ENCODE measurements at places on chromosomes 7 and 10. TPM values are rescaled to one million over a fixed set of nuclear protein-coding genes. Genes with fewer than 3 reads are reported as not detected.

CREB5 gene
- 3.7 TPM for total RNA-seq

FGFBP3 gene
- total RNA-seq: 0.20 TPM

GDF2 gene
- not detected for total RNA-seq

TMEM229A gene
- not detected for total RNA-seq

CFAP46 gene
- total RNA-seq: 1.8 TPM

TAS2R38 gene
- not detected for total RNA-seq

INA gene
- total RNA-seq: 1.5 TPM

WNT8B gene
- total RNA-seq: not detected

SFRP4 gene
- not detected for total RNA-seq

CELF2 gene
- total RNA-seq: 11.1 TPM

CRYGN gene
- total RNA-seq: not detected

AGAP9 gene
- 4.5 TPM for total RNA-seq

ADIRF gene
- 107 TPM for total RNA-seq

AKR1C2 gene
- 8.6 TPM for total RNA-seq

CALHM3 gene
- not detected for total RNA-seq

MBL2 gene
- not detected for total RNA-seq

All from foreskin keratinocyte (primary cell).